D721Med (cell line): ENCODE measurements at places on chromosomes 13 and 19.

- DNase-seq = no peak
Observed at GRCh38 chr19:678791-679388, 2.7 kb downstream of the FSTL3 start.

DNA sequence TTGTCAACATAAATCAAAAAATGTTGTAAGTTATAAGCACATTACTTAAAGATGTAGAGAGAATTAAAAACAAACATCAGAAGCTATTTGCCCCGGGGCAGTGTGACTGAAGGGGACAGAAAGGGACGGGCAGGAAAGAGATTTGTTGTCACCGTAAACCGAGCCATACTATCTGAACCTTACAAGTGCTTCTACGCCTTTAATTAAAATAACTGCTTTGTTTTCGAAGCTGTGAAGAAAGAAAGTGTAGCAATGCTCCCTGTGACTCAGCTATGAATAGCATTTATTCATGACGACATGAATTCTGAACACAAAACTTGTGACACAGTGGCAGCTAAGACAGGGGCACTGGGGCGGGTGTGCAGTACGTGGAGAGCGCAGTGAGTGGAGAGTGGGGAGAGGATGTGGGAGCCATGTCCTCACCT lies 30.0 kb downstream of the ZNF787 start:
- DNase-seq = no peak

DNA sequence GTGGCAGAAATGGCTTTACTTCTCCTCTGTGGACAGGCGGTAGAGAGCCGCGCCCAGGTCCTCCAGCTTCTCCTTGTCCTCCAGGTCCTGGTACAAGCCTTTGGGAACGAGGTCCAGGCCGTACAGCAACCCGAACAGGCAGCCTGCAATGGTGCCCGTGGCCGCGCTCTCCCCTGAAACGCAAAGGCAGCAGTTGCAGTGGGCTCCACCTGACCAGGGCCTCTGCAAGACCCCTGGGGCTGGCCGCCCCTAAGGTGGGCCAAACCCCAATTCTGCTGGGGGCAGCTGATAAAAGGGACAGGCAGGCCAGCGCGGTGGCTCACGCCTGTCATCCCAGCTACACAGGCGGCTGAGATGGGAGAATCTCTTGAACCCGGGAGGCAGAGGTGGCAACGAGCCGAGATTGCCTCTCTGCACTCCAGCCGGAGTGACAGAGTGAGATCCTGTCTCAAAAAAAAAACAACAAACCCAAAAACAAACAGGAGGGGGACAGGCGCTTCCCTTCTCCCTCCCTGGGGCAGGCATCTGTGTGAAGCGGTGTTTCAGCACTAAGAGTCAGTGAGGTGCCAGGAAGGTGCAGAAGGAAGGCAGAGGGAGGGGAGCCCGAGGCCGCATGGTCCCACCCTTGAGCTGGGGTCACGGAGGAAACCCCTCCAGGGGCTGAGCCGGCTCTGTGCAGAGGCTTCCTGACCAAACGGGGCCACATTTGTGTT lies 30.3 kb downstream of the ADPRHL1 start:
- no peak for DNase-seq

DNA sequence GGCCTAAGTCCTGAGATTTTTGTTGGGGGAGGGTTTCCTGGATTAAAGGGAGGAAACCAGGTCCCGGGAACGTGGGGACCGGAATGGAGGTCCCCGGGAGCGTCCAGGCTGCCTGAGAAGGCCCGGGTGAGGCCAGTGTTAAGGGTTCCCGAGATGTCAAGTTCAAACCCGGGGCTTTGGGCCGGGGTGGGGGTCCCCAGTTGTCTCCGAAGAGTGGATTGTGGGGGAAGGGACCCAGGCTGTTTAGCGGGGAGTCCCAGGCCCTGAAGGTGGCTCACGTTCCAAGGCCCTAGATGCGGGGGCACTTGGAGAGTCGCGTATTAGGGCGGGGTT lies 262 bp downstream of the COX7A1 start:
- no peak for DNase-seq

DNA sequence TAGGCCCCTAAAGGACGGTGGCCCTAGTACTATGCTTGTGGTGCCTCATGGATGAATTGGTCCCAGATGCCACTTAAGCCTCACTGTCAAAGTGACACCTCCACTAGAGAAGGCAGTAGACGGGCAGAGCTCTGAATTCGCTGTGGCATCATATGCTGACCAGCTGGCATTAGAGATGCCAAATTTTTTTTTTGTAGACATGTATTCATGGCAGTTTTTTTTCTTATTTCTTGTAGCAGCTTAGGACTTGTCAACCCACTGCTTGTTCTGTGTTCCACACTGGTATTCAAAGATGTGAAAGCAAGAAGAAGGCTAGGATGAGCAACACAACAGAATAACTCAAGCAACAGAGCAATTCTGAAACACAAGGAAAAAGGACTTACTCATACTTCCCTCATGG lies 212.5 kb downstream of the DLEU7 start:
- no peak for DNase-seq

- DNase-seq = no peak
Observed at GRCh38 chr19:1668486-1669270, 16.3 kb upstream of the TCF3 start.

DNA sequence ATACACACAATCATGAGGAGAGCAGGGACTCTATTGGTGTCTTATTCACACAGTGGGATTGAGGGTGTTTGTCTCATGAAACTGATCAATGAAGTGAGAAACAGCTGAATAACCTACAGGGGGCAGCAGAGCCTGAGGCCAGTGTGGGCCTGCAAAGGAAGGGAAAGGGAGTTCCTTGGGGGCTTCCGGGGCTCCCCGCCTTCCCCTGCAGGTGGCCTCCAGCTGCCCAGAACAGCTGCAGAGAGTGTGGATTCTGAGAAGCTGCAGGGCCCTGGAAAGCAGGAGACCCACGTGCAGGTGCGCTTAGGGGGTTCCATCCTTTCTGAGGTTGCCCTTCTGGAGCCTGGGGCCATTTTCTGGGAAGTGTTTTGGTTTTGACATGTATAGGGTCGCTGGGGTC lies 20.1 kb downstream of the ZNF763 start:
- DNase-seq = no peak

- no peak for DNase-seq
Observed at GRCh38 chr13:75250526-75251178, 231.3 kb downstream of the TBC1D4 start.

- peak; percentile 3 for DNase-seq
Observed at GRCh38 chr19:4256563-4256962, 9.7 kb downstream of the YJU2 start.

DNA sequence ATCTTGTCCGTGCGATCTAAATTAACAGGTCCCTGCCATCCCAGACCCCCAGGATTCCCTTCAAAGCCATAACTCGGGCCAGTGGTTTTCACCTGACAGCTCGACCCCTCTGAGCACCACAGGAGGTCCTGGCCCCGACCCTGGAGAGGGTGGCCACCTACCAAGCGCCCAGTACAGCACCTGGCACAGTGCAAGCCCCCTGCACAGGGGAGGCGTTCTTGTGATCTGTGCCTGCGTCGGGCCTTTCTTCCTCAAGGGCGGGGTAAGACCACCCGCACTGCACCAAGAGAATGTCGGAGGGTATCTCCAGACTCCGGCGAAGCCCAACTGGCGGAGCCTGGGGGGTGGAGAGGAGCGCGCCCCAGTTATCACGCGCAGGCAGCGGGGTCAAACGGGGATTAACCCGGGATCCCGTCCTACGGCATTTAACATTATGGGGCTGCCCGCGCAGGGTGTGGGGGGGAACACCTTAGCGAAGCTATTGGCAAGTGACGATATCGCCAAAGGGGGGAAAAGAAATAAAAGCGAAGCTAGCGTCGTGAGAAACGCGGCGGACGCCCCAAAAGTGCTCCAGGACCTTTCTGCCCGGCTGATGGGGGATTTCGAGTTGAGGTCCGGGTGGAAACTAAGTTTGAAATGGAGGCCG lies 1.3 kb upstream of the HNRNPL start:
- no peak for DNase-seq

DNA sequence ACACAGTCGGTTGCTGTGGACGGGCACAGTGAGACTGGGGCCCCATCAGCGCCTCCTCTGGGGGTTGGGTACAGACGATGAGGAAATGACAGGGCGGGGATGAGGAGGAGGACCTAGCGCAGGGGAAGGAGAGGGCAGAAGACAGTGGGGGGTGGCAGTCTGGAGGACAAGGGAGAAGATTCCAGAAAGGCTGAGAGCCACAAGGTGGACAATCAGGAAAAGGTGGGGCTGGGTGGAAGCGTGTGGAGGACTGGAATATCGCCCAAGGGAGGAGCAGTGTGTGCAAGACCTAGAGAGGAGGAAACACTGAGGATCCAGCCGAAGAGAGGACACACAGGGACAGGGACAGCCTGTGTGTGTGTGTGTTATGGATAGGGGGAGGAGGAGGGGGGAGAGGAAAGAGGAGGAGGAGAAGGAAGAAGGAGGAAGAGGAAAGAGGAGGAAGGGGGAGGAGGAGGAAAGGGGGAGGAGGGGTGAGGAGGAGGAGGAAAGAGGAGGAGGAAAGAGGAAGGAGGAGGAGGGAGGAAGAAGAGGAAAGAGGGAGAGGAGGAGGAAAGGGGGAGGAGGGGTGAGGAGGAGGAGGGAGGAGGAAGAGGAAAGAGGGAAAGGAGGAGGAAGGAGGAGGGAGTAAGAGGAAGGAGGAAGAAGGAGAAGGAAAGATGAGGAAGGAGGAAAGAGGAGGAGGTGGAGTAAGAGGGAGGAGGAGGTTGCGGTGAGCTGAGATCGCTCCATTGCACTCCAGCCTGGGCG lies 15.8 kb upstream of the GARIN5A start:
- no peak for DNase-seq

GRCh38 chr13:106918557-106918860 lies 350.6 kb upstream of the ARGLU1 start:
- no peak for DNase-seq

DNA sequence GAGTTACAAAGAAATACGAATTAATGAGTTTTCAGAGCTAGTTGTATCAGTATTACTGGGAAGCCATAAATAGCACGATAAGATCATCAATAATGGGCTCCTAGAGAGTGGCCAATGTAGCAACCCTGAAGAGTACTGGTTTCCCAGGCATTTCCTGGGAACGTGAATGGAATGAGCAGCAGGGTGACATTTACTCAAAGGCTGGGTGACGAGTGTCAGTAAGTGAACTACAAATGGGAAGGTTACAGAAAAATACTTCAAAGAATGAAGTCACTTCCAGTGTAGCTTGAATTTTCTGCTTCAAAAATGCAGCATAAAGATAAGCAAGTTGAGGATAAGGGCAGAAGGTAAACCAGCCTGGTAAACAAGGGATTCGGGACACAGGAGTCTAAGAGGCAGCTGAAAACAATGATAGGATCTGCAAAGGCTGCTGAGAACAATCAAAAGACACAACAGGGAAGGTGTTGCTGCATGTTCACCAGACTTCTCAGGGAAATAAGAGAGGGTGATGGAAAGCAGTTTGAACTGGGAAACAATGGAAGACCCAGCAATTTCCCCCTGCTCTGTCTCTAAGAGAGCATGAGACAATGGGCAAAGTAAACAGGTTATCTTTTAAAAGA lies 48.6 kb upstream of the POSTN start:
- DNase-seq = no peak

GRCh38 chr19:11347546-11348039 lies 1.3 kb downstream of the CCDC159 start:
- no peak for DNase-seq

- DNase-seq = peak; percentile 60
Observed at GRCh38 chr19:46784262-46785053, 3.9 kb downstream of the SLC1A5 start.

DNA sequence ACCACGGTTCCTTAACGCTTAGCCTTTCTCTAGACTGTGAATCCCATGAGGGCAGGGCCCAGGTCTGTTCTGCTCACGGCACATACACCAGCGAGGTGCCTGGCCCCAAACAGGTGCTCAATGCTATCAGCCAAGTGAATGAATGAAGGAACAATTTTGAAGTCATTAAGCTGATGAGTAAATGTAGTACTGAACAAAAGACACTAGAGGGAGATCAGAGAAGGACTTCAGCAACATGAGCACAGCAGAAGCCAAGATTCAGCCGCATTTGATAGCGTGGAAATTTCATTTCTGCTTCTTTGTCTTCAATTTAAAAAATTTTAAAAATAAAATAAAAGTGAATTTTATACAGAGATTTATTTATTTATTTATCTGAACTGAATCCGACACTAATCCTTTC lies 20.1 kb upstream of the MYO16 start:
- no peak for DNase-seq

DNA sequence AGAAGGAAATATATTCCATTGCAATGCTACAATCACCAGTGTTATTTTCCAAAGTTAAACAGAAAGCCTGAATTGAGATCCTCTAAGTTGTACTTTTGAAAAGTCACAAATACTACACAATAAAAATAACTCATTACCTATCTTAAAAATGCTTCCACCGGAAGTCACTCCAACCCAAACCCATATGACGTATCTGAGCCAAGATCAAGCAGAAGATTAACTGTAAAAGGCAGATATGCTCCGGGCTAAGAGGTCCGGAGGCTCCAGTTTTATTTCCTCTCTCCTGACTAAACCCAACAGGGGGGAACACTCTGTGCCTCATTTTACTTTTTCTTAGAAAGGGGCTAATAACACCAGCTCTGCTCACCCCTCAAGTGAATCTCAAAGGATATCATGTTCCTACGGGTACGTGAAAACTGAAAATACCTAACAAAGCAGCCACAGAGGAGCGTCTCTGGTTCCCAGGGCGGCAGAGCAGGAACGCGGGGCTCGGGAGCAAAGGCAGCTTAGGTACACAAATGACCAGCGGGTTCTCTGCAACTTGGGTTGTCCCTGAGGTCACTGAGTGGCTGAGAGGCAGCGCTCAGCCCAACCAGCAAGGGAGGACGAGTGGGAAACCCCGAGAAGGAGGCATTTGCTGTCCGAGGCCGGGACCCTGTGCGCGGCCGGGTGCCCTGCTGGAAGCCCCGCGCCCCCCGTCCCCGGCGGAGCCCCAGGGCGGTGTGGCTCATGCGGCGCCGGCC lies 750 bp downstream of the RAB20 start:
- no peak for DNase-seq

DNA sequence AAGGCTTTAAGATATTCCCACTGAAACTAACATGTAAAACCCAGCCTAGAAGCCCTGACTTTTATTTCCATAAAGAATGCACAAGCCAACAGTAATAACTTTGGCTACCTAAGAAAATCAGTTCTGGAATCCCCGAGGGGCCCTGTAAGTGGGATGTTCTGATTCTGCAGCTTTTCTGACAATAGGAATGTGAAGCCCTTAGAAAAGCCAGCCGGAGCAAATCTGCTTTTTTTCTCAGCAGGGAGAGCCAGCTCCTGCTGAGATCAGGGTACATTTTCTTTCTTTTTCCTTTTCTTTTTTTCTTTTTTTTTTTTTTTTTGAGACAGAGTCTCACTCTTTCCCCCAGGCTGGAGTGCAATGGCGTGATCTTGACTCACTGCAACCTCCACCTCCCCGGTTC lies 8.0 kb upstream of the GARRE1 start:
- DNase-seq = no peak

DNA sequence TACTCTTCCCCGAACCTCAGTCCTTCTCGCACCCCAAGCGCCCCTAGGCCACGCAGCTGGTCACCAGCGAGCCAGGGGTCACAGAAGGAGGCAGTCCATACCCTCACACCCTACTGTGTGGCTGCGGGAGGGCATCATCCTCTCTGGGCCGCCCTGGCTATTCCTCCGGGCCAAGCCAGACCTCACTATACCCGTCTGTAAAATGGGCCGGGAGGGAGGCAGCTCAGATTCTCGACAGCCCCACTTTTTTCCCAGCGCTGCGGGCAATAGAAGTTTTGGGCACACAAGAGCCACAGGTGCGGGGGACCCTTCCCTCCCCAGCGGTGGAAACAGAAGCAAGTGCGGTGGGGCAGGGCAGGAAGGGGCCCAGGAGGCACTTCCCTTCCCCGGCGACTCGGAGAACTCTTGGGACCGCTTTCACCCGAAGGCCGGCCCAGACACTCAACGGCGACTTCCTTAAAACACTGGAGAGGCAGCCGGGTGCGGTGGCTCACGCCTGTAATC lies 5.6 kb upstream of the ARRDC2 start:
- no peak for DNase-seq
